ENCODE measurements at places on chromosomes 1 and 21. TPM values are rescaled to one million over a fixed set of nuclear protein-coding genes. Genes with fewer than 3 reads are reported as not detected.

Gene CFAP45
- 0.17 TPM for total RNA-seq

Gene RXFP4
- total RNA-seq, result 0.19 TPM

Gene TMEM82
- not detected for total RNA-seq

Gene OR2W3
- not detected for total RNA-seq

Gene EXTL1
- not detected for total RNA-seq

Gene XKR8
- total RNA-seq, result 8.2 TPM

Gene RHOU
- 17.5 TPM for total RNA-seq
